ENCODE measurements at places on chromosomes 1 and 21.

GRCh38 chr1:31562707-31563360, 13.5 kb upstream of the TINAGL1 start:
- DNase-seq, result no peak

DNA sequence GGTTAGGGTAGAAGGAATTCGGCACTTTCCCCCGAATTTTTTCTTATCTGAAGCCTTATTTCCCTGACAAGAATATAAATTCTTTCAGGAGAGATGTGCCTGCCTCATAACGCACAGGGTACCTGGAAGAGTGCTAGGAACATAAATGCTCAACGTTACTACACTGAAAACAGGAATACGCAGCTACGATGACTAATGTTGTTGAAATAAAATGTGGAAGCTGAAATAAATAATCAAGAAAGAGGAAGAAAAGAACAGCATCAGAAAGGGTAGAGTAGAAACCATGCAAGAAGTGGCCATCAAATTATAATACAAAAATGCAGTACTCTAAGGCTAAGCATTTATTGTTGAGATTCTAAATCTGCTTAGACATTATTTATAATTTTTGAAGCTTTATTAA, 33.9 kb downstream of the SLC66A1 start:
- DNase-seq, result no peak

DNA sequence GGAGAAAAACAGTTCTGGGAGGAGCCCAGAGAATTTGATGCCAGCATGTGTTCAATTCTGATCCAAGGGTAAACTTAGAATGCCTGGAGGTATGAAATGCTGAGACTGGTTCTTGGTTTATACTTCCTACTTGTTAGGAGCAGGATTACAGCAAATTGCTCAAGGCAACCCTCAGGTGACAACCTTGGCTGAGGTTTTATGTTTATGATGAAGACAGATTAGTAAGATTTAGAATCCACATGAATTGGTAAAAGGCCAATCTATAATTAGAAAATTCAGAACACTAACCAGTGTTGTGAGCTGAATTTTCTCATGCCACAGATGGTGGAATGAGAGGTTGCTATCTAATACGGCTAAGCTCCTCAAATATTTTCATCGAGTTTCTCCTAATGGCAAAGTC, 235.3 kb upstream of the NRIP1 start:
- DNase-seq, result no peak

DNA sequence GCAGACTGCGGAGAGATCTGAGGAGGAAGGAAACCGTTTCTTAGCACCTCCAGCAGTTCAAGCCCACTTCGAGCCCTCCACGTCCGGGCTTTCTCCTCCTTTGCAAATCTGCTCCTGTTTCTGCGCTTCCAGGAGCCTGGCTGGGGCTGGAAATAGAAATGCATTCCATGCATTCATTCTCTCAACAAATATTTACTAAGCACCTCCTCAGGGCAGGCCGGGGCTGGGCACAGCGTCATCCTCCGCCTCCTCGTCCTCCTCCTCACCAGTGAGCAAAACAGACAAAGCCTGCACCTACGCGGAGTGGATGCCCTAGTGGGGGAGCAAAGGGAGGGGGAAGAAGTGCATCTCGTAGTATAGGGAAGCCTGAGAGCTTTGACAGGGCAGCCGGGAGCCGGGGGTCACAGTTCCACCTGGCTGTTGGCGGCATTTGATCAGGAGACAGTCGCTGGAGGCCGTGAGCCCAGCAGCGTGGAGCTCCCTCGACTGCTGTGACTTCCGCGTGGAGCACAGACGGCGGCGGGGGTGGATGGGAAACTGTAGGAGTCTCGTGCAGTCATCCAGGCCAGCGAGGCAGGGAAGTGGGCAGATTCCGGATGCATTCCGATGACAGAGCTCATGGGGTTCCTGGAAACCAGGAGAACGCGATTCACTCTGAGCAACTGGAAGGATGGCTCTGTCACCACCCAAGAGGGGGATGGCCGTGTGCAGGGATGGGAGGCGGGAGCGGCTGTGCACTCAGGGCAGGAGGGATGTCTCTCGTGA, 93.5 kb downstream of the SIK1 start:
- peak; percentile 95 for DNase-seq

- DNase-seq, result peak; percentile 79
Observed at GRCh38 chr1:51644533-51645197, 27.8 kb downstream of the OSBPL9 start.

DNA sequence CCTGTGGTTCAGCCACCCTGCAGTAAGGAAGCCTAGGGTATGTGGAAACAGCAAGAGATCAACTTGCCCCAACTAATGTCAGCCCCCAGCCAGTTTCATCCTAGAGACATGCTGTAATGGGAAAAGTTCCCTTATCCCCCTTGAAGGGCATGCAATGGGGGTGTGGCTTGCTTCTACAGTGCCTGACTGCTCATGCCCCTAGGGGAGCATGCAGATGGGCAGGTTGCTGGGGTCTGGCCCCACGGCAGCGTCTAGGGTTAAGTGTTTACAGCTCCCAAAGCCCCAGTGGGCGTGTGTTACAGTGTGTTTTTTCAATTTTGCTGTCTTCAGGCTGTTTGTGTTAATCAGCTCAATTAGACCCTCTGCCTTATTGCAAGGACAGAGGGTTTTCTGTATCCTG, 1105.9 kb downstream of the AMY1C start:
- DNase-seq, result no peak

DNA sequence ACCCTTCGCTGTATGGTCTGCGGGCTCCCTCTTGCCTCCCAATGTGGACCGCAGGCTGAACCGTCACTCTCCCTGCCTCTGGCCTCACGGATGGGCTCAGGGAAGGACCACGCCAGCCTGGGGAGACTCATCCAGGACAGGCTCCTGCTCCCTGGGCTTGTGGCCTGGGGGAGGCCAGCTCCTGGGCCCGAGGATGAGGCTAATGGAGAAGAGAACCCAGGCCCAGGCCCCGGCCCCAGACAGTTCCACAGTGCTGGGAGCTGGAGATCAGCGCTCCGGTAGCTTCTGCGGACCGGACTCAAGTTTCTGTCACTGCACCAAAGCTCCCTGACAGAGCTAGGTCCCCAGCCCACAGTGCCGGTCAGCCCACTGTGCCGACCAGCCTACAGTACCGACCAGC, 13.4 kb upstream of the PLEKHG5 start:
- no peak for DNase-seq

GRCh38 chr1:17520473-17521319, 18.8 kb upstream of the ARHGEF10L start:
- no peak for DNase-seq

GRCh38 chr1:103177108-103177775, 68.9 kb upstream of the COL11A1 start:
- DNase-seq, result no peak

GRCh38 chr1:168403140-168403539, 122.5 kb downstream of the TBX19 start:
- no peak for DNase-seq

- DNase-seq, result peak; percentile 56
Observed at GRCh38 chr1:233295237-233295974, at the start of gene PCNX2. PCNX2 (minus strand) TSS chr1:233295725; CDS start chr1:233295478, 247 bp downstream.

GRCh38 chr1:156826630-156827029, 10.0 kb upstream of the SH2D2A start:
- peak; percentile 21 for DNase-seq

- DNase-seq, result no peak
Observed at GRCh38 chr1:224504297-224505041, 69.9 kb upstream of the WDR26 start.

- no peak for DNase-seq
Observed at GRCh38 chr1:118716775-118717174, 271.4 kb downstream of the TBX15 start.

DNA sequence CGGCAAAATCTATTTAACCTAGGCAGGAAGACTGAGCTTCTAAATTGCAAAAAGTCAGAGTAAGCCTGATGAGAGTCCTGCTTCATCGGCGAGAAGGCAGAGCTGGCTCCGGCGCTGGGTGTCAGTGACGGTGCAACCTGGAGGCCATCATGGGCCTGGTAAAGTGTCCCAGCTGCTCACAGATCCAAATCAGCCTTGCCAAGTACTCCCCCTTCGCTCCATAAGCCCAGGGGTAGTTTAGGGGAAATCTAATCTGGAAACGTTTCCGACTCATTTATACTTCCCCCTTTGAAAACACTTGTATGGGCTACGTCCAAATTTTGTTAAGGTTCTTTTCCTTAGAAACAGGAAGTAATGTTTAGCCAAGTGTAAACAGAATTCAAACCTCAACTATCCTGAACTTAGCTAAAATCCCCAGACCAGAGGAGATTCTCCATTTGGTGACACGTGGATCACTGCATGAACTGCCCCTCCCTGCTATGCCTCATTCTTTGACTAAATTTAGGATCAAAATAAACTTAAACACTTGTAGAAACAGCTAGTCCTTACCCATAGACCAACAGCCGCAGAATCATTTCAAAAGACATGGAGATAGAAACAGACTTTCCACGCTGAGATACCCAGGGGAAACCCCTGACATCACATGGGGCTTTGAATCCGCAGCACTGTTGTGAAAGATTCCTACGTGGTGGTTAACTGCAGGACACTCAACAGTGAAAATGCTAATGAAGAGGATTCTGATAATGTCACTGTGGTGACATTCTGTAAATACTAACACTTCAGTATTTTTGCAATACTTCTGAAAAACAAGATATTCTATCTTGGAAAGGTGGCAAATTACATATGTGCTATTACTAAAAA, 172.7 kb downstream of the TGFBR3 start:
- no peak for DNase-seq

DNA sequence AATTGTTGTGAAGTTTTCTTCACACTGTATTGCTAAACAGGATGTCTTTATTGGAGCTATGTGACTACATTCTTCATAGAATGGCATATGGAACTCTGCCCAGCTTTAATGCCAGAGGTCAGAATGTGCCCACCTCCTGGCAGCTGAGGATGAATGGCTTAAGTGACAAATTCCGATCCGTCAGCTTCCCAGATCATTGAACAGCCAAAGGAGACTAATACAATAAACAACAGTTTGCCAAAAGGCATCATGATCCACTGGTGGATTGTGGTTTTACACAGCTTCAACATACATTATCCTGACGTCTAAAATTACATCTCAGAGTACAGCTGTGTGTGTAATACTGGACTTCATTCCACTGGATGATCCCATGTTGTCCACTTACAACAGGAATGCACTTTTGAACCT, 68.7 kb upstream of the C1orf105 start:
- peak; percentile 85 for DNase-seq

DNA sequence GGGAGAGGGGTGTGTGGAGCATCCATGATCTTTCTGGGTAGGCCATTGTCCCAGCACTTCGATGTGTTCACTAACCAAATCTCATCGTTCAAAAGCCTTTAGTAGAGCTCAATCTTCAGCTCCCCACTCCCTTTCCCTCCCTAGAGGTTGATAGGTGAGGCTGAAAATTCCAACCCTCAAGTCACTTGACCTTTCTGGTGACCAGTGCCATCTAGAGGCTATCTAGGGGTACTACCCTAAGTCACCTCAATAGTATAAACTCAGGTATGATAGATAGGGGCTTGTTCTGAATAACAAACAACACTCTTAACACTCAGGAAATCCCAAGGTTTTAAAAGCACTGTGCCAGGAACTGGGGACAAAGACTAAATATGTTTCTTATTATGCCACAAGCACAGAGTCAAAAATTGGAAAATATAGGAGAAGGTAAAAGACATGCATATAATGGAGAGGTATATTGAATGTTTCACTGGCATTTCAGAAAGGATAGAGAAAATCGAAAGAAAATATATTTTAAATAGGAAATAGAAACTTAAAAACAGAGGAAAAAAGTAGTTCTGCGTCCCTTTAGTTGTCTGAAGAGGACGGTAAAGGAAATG, 42.9 kb upstream of the CD53 start:
- peak; percentile 1 for DNase-seq

DNA sequence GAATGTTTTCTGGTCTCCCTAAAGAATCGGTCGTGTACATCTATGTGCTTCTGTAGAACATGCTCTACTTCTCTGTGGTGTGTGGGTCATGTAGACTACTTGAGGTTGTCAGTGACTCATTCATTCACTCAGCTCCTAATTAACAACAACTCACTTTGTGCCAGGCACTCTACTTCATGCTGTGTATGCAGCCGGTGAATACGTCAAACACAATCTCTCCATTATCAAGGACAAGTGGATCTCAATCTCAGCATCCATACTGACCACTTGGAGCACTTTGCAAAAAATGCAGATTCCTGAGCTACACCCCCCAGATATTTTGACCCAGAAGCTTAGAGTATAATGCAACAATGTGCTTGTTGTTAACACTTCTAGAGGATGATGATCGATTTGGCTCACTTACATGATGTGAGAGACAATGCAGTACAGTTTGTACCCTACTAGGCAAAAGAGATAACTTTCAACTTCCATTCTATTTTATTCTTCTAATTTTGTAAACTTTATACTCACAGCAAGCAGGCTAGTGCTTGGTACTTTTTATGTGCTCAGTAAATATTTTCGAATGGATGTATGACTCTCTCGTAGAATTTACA, 508.6 kb upstream of the ADAMTS5 start:
- DNase-seq, result no peak

GRCh38 chr1:206883160-206883559, 14.1 kb upstream of the IL24 start:
- DNase-seq, result peak; percentile 44

GRCh38 chr21:36852293-36852692, 114.2 kb downstream of the HLCS start:
- no peak for DNase-seq

GRCh38 chr21:28704746-28705145, 287.9 kb downstream of the LTN1 start:
- DNase-seq, result peak; percentile 13

GRCh38 chr1:110188035-110188618, 22.0 kb upstream of the KCNC4 start:
- DNase-seq, result peak; percentile 35

DNA sequence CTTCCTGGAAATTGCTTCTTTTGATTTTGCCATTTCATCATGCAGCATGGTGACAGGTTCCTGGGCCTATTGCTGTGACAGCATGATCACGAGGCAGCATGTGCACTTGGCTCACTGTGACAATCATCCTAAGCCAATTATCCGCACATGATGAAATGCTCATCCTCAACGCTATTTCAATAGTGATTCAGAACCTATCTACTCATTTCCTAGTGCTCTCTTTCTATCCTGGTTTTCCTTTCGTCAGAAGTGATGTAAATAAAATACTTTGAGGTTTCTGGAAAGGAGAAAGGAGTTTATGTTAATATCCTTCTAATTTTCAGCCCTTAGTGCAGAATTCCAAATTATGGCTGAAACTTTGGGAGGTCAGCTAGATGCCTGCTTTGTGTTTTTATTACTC, 110.6 kb upstream of the ADAMTS5 start:
- no peak for DNase-seq

Data from fibroblast of upper back skin (primary cell).